ENCODE measurements at places on chromosomes 5 and 9.
A peak's percentile ranks its signal among the peaks of the same experiment; 100 is the strongest.

GRCh38 chr5:159242656-159243055, 20.4 kb upstream of the UBLCP1 start:
- DNase-seq: no peak

- DNase-seq: peak; percentile 48
Measured at GRCh38 chr9:36813154-36813553, 220.9 kb downstream of the PAX5 start.

DNA sequence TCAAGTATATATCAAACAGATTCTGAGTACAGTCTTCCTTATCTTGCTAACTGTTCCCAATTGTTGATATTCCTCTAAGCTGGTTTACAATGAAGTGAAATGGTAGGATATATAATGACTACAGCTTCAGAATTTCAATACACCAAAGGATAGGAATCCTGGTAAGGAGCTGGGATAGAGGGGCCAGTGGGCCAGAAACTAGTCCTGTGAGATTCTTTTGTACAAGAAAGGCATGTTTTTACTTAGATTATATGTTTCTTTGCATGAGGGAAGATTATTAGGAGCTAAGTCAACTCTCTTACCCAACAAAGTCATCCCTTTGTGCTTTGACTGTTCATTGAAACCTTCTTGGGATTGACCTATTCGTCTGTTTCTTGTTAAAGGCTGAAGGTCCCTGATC, 435.7 kb downstream of the PLK2 start:
- no peak for DNase-seq

DNA sequence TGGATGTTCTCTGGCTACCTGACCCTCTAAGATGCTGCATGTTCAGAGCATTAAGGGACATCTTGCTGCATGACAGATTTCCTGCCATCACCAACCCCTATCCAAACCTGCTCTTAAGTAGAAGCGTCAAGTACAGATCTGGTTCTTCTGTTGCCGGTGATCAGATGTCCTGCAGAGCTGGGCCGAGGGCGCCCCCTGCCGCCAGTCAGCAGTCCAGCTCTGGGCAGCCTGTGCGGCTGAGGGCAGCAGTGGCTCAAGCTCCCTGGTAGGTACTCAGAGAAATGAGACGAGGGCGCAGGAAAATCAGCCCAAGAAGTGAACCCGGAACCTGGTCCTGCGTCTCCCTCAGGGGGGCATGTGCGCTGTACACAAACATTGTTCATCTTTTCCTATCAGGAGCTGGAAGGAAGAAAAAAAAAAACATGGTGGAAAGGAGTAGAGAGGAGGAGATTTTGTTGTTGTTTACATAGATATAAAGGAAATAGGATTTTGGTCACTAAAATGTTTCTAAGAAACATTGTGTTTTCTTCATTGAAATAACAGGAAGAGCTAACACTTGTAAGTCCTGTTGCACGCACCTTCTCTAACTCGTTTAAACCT, 95.8 kb downstream of the CFAP90 start:
- peak; percentile 78 for DNase-seq

DNA sequence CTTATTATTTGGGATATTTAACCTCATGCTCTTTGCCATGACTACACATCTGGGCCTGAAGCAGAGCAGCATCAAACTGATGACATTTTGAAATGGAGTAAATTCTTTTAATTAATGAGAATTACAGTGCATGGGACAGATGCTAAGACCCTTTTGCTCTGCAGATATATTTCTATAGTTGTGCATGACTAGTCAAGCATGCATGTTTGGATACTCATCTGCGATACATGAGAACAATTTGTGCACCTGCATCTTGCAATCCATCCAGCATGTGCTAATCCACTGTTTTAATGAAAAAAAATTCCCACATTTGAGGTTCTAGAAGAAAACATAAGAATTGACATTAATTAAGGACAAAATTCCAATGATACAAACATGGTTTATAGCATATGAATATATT, 1047.6 kb upstream of the ACO1 start:
- DNase-seq: no peak

- no peak for DNase-seq
Measured at GRCh38 chr5:42109006-42109572, 184.0 kb downstream of the FBXO4 start.

All from NCI-H774 (cell line).